ENCODE measurements at places on chromosomes 1 and 21.

GRCh38 chr1:99858286-99858685 lies 8.1 kb downstream of the AGL start:
- no peak for DNase-seq

DNA sequence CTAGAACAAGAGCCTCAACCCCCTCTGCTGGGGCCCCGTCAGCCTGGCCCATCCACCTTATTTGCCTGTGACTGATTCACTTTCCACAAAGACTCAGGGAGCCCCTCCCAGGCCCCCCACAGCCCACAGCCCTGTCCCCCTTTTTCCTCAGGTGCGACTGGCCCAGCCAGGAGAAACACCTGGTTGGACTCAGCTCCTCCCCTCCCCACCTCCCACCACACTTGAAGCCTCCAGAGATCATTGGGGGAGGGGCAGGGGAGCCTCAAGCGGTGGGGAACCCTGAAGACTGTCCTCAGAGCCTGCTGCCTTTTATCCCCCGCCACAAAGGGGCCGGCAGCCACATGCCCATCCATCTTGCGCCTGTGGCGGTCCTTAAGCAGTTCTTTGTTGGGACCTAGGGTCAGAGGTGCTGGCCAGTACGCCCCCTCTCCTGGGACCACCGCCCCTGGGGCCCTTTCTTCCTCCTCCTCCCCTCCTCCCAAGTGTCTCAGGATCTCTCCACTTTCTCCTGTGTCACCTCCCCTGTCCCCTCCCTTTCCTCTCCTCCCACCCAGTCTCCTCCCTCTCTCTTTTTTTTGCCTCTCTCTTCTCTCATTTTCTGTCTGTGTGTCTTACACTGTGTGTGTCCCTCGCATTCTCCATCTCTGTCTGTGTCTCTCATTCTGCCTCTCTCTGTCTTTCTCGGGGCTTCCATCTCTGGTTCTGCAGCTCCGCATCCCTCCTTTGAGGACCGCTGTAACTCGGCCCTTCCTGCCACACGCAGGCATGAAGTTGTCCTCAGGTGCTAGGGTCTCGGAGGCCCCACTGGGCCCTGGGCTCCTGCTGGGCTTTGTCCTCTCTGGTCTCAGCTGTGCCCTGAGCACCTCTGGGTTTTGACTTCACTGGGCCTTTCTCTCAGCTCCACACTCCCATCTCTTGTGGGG lies 12.2 kb downstream of the CRABP2 start:
- DNase-seq, result peak; percentile 39

DNA sequence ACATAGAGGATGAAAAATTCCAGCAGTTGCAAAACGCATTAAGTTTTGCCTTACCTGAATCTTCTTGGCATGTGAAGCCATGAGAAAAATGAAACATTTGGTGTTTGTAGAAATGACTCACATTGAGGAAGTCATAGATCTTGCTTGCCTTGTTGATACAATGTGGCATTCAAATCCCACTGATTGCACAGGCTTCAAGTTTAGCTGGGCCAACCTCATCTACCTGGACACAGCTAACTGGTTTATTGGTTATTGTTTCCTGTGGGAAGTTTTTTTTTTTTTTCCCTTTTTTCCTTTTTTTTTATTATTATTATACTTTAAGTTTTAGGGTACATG lies 168.9 kb upstream of the C21orf91 start:
- DNase-seq, result no peak

- DNase-seq, result no peak
Observed at GRCh38 chr21:39175154-39175553, 8.1 kb downstream of the PSMG1 start.

DNA sequence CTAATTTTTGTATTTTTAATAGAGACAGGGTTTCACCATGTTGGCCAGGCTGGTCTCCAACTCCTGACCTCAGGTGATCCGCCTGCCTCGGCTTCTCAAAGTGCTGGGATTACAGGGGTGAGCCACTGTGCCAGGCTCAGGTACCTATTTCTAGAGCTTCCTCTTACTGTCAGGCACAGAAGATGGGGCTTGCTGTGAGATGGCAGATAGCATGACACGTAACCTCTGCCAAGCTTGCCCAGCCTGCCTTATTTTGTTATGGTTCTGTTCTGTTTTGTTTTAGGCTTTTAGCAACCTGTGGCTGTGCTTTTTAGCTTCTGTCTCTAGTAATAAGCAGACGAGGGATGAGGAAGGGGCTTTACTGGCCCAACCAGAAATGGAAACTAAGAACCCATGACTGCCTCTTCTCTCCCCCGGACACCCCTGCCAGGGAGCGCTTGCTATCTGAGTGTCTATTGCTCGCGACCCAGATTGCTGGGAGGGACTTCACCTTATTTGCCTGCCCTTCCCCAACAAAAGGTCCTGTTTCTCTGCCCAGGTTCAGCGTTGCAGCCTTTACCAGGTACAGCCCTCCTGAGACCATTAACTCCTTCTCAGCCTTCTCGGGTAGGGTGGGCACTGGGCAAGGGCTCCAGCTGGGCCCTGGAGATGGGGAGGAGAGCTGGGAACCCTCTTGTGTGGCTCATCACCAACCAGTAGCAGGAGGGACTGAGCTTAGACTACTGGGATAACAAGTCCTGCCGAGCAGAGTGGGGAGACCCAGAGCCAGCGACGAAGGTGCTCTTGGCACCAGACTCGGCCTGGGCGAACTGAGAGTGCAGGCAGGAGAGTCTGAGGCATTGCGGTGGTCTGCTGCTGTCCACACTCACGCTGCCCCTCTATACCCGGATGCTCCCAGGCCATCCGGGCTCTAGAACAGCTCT lies 13.5 kb upstream of the LGR6 start:
- no peak for DNase-seq

- DNase-seq, result peak; percentile 58
Observed at GRCh38 chr21:37548521-37548981, 182.0 kb downstream of the DYRK1A start.

DNA sequence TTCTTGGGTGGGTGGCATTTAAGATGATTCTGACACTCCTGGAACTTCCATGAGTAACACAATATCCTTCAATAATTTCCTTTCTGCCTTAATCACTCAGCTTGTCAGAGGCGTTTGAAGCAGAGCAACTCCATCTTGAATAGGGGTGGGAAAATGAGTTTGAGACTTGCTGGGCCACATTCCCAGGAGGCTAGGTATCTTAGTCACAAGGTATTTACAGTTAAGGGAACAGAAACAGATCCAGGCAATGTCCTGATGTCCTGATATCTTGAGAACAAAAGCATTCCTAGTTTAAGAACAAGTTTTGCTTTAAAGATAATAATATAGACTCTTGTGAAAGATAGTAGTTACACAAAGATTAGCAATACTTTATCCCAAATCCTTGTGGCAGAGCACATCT lies 76.6 kb upstream of the KIAA0040 start:
- no peak for DNase-seq

DNA sequence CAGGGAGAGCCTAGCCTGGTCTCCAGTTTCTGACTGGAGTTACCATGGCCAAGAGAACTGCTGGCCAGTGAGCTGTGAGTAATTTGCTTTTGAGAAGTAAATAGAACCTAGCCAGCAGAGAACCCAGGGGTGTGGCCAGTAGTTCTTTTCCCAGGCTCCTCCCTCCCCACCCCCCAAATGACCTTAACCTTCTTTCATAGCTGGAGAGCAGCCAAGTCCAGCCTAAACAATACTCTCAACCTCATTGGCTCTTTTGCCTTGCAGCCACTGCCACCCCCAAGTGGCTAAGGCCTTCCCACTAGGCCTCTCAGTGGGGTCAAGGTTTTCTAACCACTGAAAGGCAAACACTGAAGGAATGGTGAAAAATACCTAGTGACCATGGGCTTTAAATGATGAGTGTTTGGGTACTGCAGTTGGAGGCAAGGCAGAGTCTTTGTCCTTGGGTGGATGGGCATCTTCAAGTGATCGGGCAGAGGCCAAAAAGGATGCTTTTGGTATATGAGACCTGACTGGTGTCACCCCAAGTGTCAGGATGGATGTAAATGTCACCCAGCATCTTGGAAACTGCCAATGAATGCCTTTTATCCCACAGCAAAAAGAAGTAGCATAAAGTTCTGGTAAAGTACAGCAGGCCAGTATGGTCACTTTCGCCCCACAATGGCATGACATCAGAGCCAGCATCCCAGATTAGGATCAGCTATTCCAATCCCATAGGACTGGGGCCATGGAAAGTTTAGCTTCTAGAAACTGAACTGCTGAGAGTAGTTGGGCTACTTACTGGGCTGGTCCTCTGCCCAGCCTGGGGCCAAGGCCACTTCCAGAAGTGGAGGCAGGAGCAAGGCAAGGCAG lies 3.5 kb upstream of the PIGV start:
- peak; percentile 94 for DNase-seq

DNA sequence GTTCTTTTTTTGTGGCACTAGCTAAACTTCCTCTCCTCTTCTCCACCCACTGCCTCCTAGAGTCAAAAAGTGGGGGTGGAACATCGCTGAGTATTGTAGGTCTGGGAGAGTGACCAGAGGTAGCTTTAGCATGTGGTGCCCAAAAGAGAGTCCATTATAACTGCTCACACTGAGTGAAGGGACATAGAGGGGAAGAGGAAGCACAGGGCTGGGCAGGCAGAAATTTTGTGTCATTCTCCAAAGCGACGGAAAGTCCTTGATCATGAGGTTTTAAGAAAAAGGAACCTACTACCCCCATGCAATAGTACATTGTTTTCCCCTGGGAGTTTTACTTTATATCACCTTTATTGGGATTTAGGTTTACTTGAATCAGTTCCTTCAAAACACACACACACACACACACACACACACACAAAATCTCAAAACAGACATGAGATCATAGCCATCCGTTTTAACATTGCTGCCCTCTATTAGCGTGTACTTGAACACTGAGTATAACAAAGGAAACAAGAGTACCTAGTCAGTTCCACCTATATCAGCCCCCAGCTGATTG lies 4.1 kb downstream of the CD84 start:
- peak; percentile 85 for DNase-seq

GRCh38 chr1:244319283-244320132 lies 132.2 kb downstream of the ADSS2 start:
- DNase-seq, result peak; percentile 75

DNA sequence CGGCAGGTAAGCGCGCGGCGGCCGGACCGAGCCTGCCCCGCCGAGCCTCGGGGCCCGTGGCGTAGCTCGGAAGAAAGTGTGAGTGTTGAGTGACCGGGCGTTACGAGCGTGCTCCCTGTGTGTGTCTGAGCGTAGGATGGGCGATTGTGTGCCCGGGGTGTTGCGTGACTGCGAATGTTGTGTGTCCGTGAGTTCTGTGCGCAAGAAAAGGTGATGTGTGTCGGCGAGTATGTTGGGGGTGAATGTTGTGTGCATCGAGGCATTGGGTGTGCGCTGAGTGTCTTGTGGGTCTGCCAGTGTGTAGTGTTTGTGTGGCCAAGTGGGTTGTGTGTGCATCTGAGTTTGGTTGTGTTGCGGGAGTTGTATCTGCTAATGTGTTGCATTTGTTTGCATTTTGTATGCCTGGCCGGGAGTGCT lies 398 bp downstream of the PTPRU start:
- DNase-seq, result no peak

DNA sequence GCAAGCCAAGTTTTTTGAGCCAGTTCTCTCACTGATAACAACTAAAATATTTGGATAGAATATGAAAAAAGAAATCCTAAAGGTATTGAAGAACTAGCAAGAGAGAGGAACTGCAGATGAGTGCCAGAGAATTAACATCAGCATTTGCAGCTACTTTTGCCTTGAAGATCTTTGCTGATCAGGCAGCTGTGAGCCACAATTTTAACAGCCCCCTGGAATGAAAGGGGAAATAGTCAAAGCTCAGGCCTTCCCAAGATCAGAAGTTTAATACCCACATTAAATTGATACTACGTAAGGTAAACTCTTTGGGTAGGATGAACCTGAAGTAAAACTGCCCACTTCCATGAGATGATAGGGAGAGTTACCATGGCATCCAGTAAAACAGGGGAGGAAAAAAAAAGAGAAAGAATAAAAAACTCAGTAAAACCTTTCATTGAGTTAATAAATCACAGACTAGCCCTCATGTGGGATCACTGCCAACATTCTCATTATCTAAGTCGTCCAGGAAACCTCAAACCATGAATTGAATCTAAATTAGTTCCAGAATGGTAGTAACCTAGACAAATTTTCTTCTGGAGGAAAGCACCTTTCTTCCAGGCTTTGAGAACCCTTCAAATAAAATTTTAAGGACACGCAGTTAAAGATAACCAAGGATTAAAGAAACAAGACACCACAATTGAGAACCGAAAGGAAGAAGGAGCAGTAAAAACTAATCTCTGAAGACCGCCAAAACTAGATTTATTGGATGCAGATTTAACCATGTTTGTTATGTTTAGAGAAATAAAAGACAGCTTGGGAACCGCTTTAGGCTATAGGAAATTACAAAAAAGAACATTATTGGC lies 28.3 kb downstream of the SCP2 start:
- peak; percentile 73 for DNase-seq

DNA sequence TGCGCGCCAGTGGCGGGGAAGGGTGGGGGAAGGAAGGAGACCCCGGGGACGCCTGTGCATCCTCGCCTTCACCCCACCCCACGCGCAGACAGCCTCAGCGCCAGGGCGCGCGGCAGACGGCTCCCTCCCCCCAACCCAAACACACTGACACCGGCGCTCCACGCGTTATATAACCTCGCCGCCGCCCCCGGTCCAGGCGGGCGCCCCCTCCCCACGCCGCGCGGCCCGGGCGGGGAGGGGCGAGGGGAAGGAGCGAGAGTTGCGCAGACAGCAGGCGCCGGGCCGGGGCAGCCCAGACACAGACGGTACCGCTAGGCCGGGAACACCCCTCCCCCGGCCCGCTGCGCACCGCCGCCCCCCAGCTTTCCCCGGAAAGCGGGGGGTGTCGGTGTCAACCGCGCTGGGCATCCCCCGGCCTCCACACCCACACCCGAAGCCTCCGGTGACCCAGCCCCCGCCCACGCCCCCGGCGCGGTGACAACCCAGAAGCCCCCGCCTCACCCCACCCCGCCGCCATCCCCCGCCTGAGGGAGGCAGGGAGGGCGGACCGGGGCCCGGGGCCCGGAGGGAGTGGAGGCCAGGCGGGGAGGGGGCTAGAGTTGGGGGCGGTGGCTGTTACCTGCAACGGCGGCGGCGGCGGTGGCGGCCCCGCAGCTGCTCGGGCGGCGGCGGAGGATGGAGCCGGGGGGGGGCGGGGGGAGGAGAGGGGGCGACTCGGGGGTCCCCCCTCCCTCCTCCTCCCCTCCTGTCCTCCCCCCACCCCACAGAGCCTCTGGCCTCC lies 432 bp downstream of the AKT3 start:
- no peak for DNase-seq

DNA sequence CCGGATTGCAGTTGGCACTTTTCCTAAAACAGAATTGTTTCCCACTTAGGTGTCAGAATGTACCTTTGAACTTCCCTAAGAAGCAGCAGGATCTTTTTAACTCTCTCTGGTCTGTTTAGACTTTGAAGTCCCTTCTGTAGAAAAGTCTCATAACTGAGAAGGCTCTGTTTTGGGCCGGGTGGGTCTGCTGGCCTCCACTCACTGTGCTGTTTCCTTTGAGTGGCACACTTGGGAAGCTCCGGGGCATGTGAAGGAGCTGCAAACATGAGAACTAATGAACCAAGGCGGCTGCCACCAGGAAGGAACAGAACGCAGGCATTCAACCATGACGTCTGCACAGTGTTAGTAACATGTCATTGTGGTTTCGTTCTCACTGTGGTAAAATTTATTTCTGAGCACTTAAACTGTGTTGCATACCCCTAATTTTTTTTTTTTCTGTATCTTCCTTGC lies 19.5 kb upstream of the NCMAP start:
- peak; percentile 30 for DNase-seq

Data from OCI-M1 (cell line).